NCI-H1436 treated with DMSO at 0.1 percent for 48 hours (cell line): ENCODE measurements at places on chromosomes 1 and 21.

DNA sequence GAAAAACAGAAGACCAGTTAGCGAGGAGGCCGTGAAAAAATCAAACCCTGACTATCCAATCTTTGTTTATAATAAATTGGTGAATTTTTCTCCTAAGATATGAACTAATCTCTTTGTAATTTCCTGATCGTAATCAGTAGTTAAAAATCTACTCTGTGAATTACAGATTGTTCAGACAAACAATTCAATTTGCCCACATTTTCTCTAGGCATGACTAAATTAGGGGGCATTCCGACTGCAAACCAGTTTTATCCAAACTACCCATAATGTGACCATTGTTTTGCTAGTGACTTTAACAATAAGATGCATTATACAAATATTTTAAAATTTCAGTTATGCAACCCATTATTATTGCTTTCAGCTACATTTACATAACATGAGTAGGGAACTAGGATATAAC lies 546.9 kb upstream of the ADAMTS5 start:
- DNase-seq = no peak

DNA sequence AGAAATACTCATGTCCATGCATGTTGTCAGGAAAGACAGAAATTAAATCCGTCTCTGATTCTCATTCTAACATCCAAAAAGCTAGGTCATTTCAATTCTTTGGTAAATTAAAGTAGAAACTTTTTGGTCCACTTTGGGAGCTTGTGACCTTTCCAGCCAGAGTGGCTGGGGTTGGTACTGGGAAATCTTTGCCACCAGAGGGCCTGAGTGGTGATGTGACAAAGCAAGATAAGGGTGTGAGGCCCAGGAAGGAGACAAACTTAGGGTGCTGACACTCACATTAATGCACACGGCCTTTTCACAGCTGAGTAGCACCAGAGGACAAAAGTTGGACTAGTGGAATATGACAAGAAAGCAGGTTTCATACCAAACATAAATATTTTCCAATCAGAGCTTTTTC lies 144.3 kb downstream of the DNM3 start:
- no peak for DNase-seq

DNA sequence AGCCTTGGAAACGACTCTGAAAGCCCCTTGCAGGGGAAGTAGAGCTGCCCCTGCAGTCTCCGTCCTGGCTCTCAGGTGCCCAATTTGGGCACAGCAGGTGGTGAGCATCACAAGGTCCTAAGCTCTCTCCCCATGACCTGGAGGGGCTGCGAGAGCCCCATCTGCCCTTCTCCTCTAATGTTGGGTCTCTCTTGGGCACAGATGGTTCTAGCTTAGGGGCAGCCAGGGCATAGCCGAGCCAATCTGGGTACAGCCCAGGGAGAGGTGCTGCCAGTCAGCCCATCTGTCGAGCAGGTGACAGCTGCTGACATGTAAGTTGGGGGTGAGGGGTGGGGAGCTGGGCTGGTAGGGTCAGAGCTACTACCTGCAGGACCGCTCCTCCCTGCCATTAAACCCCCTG lies 50.7 kb downstream of the SYT2 start:
- no peak for DNase-seq

- no peak for DNase-seq
These were observed 44.6 kb downstream of the CD247 start for GRCh38 chr1:167473761-167474160.

DNA sequence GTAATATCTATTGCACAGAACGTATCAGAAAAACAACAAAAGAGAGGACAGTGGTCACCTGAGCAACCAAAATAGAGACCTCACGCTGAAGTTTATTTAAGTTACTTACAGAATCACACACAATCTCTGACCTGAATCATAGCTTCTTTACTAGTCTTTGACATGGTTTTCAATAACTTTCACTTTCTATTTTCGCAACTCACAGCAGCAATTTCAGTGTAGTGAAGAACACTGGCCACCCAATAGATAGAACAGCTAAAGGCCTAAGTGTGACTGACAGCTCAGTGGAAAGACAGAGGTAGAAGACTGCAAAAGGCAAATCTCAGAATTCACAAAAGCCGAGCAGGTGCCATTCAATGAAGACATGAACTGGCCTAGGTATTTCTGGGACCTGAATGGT lies 435.6 kb upstream of the CHRM3 start:
- DNase-seq = no peak

GRCh38 chr1:207869859-207870258 lies 41.1 kb downstream of the CD34 start:
- DNase-seq = no peak
